ENCODE measurements at places on chromosomes 6 and 20. TPM values are rescaled to one million over a fixed set of nuclear protein-coding genes. Genes with fewer than 3 reads are reported as not detected.

DNA sequence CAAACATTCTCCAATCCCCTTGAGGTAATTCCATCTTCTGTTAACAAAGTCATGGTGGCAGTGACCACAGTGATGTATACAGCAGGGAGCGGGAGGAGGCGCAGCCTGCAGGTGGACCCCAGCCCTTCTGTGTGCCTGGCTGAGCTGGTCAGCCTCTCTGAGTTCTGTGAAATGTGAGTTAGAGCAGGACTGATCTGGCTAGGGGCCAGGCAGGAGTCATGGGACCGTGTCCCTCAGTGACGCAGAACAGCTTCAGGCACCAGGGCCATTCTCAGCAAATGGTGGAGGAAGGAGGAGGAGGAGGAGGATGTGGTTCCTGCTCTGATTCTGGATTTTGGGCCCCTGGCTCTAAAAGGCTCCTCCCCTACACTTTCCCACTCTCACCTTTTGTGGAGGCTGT is 6.9 kb downstream of the PHACTR3 start:
- no peak overlapping the region for H3K4me3 ChIP-seq
- no peak for DNase-seq
- H3K36me3 ChIP-seq, result no peaks in the 10 kb centered on the region
- no peak overlapping the region for H3K27ac ChIP-seq
- H3K4me1 ChIP-seq, result no peaks in the 10 kb centered on the region

The FAM50B gene
- 0.13 TPM for total RNA-seq

The BMP6 gene
- total RNA-seq, result 0.07 TPM

The SPATA25 gene
- total RNA-seq, result 0.95 TPM

The DSN1 gene
- total RNA-seq, result 22.6 TPM

DNA sequence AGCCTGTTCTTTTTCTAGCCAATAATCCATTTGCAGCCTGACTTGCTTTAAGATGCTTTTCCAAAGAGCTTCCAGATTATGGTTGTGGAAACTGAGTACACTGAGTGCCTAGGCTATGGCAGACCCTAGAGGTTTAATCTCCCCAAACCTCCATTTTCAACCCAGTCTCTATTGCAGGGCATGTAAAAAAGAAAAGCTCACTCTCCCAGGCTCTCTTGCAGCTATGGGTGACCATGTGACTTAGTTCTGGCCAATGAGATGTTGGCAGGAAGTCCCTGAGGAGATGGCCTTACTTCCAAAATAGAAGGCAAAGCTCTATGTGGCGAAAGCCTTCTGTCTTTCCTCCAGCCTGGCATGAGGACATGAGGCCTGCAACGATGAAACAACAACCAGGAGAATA is 3.8 kb downstream of the PDRG1 start:
- H3K36me3 ChIP-seq, result peaks cover 64% of the 10 kb centered on the region
- peaks cover 16% of the 10 kb centered on the region for H3K4me1 ChIP-seq

DNA sequence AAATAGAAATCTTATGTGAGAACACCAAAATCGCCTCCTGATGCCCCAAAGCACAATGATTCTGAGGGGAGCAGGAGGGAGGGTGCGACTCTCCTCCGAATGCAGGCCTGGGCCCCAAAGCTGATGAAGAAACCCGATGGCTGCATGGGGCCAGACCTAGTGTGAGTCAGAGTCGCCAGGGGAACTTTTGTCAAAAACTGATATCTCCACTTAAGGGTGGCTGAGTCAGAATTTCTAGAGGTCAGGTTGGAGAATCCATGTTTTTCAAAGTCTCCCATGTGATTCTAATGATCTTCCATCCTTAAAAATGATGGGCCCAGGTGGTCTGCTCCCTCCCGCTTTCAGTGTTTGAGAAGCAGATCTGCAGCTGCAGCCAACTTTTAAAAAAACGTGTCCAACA is 172.8 kb downstream of the BACH2 start:
- H3K4me1 ChIP-seq, result no peaks in the 10 kb centered on the region
- peaks cover 10% of the 10 kb centered on the region for H3K27me3 ChIP-seq
- no peaks in the 10 kb centered on the region for H3K36me3 ChIP-seq

All from K562 (cell line).